ENCODE measurements at places on chromosomes 7 and 10.

DNA sequence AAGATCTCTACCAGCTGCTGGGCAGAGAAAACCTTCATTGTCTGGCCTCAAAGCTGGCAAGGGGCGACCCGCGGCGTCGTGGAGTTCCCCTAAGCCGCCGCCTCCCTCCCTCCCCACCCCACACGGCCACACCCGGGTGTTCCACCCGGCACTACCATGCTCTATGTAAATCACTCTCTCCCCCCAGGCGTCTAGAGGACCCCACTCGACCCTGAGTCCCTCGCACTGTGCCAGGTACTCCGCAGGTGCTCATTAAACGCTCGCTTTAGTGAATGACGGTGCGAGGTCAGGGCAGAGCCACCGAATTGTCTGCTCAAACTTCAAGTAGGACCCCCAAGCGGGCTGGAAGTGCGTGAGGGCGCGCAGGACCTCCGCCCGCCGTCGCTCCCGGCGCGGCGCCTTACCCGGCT lies 628 bp downstream of the PARP12 start:
- peak; percentile 28 for DNase-seq

GRCh38 chr10:133278577-133279265 lies 2.1 kb upstream of the ADAM8 start:
- DNase-seq: peak; percentile 73

DNA sequence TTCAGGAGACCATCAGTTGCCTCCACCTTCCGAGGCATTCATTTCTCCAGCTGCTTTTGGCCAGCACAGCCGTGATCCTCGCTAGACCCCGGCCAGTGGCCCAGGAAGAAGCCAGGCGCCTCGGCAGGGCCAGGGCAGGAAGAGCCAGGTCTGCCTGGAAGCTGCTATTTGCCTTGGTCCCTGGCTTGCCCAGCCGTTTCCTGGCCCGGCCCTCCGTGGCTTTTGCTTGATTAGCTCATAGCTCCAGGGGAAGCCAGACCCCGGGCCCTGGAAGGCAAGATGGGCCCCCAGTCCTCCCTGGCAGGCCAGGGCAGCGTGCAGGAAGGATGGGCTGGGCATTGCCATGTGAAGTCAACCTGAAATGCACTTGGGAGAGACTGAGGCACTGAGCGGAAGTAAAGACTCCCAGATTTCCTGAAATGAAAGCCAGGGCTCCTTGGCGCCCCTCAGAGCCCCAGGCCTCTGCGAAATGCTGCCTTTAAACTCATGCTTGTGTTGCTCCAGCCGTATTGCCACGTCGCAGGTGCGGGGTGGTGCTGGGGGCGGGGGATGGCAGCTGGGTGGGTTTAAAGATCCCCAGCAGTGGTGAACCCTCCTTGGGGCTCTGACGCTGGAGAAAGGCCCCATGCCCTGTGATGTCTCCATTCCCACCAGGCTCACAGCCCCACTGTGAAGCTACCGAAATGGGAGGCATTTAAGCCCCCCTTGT lies 160.6 kb downstream of the GRK5 start:
- no peak for DNase-seq

DNA sequence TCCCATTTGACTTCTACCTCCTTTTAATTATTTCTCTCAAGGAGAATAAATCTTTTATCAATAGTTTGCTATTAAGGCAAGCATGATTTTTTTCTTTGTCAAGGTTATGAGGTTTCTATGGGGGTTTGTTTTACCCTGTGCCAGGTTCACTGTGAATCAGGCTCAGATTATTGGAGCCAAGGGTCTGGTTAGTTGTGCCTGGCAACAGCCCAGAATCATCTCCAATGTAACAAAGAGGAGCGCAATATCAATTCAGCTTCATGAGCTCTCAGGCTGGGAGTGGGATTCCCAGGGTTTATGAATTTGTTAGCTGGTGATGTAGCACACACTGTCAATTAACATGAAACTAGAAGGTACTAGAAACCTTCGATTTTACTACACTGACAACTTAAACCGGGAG lies 73.2 kb downstream of the AASS start:
- DNase-seq: no peak

- no peak for DNase-seq
Measured at GRCh38 chr7:68461430-68461829, 1136.8 kb upstream of the AUTS2 start.

GRCh38 chr7:142933092-142933475 lies 462 bp downstream of the TRPV5 start:
- no peak for DNase-seq

DNA sequence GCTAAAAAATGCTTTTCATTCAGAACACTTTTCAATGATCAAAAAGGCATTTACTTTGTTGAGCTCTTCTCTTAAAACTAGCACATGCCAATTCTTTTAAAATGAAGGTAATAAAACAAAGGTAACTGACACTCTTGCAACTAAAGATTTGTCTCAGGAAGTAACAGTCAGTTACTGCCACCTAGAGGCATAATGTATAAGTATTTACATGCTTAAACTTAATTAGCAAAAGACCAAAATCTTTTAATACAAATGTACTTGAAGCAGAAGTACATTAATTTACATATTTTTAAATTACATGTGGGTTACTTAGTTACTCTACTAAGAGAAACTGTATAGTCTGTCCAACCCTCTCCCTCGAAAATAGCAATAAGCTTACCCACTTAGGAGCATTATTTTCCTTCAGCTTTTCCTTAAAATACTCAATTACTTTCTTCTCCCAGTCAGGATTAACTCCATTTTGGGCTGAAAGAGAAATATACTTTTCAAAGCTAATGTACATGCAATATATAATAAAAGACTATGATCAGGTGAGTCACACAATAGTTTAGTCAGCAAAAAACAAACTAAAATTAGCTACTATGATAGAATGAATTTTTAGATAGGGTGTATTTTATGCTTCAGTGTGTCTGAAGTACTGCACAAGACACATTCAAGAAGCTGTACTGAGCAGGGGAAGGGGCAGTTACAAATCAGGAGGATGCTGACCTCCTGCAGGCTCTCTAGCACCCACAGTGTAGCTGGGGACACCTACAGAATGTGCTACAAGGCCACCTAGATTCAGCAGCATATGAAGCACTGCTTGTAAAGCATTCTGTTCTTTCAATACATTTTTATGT lies 13.0 kb downstream of the MCMBP start:
- no peak for DNase-seq

DNA sequence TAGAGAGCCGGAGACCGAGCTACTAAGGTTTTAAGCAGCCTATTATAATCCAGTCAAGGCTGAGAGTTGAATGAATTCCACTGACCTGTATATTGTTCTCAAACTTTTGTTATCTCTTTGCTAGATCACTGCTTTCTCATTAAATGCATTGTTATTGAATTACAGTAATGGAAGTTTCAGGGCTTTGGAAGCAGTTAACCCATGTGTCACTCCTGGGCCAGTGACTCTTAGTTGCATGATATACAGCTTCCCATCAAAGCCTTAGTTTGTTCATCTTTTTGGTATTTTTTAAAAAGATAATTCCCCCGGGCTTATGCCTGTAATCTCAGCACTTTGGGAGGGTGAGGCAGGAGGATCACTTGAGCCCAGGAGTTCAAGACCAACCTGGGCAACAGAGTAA lies 55.4 kb upstream of the KIAA1217 start:
- DNase-seq: no peak

DNA sequence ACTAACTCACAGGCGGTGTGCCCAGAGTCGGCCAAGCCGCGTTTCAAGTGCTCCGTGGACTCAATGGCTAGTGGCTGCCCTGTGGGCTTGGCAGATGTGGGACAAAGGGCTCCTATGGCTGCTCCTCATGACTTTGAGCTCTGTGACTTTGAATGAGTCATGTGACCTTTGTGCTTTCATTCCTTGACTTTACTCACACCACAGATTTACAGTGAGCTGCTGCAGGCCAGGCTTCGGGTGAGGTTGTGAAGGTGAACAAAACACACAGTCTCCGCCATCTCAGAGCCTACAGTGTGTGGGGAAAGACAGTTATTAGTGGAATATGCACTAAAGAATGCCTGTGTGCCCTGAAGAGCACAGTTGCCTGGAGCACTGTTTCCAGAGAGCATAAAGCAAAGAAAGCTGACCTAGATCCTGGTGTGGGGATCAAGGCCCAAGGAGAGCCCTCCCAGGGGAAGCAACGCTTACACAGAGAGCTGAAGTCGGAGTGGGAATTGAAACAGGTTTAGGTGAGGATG lies 29.7 kb upstream of the PLEKHA1 start:
- no peak for DNase-seq

DNA sequence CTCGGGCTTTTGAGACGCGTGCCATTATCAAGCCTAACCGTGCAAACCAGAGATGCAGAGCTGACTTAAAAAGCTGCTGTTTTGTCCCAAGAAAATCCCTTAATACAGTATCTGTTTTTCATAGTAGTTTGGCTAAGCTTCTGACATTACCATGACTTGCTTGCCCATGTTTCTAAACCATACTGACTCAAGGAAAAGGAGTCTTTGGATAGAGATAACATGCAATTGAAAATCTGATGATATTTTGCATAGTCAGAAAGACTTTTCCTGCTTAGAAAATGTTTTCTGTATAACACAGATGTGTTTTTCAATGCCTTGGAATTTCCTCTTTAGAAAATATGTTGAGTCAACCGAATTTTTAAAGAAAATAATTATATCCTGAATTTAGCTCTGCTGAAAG lies 21.5 kb upstream of the AKR1E2 start:
- DNase-seq: no peak

DNA sequence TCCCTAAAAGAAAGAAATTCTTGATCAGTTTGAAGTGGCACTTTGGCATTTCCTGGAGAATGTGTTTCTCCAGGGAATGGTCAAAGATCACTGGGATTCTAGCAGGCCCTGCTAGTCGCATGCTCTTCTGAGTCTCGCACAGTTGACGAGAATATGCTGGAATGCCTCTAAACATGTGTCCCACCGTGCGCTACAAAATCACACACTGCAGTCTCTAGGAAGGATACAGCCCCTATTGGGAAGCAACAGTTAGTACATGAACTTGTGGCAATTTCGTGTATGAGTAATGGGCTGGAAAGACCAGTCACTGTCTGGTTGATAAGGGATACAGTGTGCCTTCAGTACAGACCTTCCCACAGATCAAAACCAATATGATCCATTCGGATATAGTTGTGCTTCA lies 257.9 kb downstream of the PRPF18 start:
- no peak for DNase-seq

DNA sequence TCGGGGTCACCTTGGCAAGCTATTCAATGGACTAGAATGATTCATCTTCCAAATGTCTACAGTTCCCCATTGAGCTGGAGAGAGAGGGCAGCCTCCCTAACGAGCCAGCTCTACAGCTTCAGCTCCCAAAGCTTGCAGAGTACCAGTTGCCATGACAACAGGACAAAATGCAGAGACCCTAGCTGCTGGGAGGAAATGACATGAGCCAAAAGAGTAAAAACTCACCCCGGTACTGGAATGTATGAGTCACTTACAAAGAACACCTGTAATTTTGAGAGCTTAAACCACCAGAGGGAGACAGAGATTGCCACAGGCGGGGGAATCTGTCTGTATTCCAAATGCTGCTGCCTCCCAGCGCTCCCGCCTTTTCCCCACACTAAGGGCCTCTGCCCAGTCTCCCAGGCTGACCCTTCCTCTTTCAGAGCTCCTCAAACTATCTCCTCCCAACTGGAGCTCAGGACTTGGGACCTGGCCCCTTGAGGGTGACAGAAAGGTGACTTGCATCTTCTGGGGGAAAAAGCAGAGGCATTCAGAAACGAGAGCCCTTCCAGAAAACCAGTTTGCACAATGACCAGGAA lies 95.5 kb downstream of the CUL2 start:
- peak; percentile 26 for DNase-seq

DNA sequence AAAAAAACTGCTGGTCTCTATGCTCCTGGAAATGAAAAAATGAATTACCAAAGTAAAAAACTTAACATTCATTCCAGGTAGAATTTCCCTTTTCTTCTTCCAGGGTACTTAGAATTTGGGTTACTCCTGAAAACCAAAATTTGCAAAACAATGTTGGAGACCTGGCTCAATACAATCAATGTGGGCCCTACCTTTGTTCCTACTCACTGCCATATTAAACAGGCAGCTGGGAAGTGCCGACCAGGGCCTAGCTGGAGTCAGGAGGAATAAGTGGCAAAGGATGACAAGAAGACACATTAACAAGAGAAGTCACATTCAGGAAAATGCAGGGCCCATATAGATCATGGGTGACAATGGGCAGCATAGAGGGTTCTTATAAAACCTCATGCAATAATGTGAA lies 6.4 kb upstream of the AGK start:
- DNase-seq: no peak

DNA sequence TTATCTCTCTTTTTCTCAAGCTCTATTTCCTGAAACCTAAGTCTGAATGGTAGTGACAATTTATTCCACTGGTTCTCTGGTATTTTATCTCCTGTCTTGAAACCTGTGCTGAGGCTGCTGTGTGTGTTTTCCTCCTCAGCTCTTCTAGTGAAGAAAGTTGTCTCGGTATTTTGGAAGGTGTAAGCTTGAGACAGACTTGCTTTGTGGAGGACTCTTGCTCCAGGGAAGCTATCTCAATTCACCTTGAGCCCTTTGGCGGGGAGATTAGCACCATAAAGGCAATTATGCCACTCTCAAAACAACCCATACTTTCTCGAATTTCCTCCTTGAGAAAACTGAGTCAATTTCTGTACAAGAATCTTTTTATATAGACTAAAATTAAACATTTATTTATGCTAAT lies 141.6 kb downstream of the THSD7A start:
- DNase-seq: no peak

- DNase-seq: no peak
Measured at GRCh38 chr7:36336390-36336789, 53.3 kb upstream of the ANLN start.

- DNase-seq: no peak
Measured at GRCh38 chr7:102953406-102953805, 40.6 kb downstream of the LRRC17 start.

GRCh38 chr7:44678471-44679179 lies 70.0 kb upstream of the ZMIZ2 start:
- DNase-seq: no peak

- DNase-seq: no peak
Measured at GRCh38 chr7:18503126-18503866, 7.7 kb downstream of the HDAC9 start.

GRCh38 chr7:10571759-10572158 lies 401.9 kb upstream of the PHF14 start:
- DNase-seq: no peak

GRCh38 chr10:88598055-88598454 lies 11.5 kb downstream of the LIPJ start:
- DNase-seq: no peak

DNA sequence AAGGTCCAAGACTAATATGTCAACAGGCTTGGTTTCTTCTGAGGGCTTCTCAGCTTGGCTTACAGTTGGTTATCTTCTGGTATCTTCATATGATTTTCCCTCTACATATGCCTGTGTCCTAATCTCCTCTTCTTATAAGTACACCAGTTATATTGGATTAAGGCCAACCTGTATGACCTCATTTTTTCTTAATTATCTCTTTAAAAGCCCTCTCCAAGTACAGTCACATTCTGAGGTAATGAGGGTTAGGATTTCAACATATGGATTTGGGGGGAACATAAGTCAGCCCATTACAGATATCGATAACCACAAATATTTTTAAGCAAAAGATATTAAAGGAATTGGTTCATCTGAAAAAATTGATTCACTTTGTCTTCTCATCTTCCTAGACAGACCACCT lies 49.2 kb downstream of the IQUB start:
- no peak for DNase-seq

Data from GM12892 (cell line).